ENCODE measurements at places on chromosomes 6 and 20.

DNA sequence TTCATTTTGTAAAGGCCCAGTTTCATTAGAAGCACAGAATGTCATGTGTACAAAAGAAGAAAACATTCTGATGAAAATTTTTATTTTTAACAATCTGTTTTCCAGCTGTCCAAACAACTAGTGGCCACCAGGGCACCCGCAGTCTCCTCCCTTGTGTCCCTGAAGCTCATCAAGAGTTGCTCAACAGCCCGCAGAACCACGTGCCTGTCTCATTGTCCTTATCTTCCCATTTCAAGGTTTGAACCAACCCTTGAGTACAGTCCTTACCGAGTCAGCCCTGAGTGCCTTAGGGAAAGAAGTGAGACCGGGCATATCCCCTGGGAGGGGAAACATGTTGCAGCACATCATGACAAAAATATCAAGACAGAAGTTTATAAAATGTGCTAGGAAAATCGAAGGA, 15.9 kb upstream of the ZNF133 start:
- DNase-seq: no peak

- DNase-seq: no peak
These were observed 156.8 kb upstream of the PLCB4 start for GRCh38 chr20:8912096-8912495.

DNA sequence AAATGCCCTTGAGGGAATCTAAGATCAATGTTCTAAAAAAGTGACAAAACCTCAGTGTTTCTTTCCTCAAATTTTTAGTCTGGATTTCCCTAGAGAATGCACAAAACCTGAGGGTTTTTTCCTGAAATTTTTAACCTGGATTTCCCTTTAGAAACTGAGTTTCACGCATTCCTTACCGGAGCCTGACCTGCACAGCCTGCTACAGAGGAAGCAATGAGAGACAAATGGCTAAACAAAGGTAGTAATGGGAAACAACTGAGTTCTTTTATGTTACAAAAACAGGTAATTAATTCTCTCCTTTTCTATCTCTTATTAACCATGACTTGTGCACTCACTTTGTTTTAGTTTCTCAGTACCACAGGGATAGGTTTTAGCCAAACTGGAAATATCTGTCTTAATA, 281.7 kb upstream of the NT5E start:
- DNase-seq: no peak

DNA sequence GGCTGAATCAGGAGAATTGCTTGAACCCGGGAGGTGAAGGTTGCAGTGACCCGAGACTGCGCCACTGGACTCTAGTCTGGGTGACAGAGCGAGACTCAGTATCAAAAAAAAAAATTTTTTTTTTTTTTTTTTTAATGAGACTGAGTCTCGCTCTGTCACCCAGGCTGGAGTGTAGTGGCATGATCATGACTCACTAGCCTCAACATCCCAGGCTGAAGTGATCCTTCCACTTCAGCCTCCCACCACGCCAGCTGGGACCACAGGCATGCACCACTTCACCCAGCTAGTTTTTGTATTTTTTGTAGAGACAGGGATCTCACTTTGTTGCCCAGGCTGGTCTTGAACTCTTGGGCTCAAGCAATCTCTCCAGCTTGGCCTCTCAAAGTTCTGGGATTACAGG, 53.3 kb downstream of the MYO6 start:
- no peak for DNase-seq

GRCh38 chr20:33400812-33401183, 521 bp downstream of the CDK5RAP1 start:
- no peak for DNase-seq
